Type B pancreatic cell (in vitro differentiated cells): ENCODE measurements at places on chromosomes 2 and 18.

- no peak overlapping the region for H3K4me3 ChIP-seq
- no peak overlapping the region for H3K27ac ChIP-seq
- H3K4me1 ChIP-seq: peaks cover 10% of the 10 kb centered on the region
- DNase-seq: no peak
- H3K36me3 ChIP-seq: no peaks in the 10 kb centered on the region
Observed at GRCh38 chr2:10918661-10919409, 7.1 kb downstream of the KCNF1 start.

GRCh38 chr2:168355121-168355520, 101.0 kb upstream of the CERS6 start:
- no peak for DNase-seq
- no peaks in the 10 kb centered on the region for H3K36me3 ChIP-seq
- H3K4me1 ChIP-seq: peaks cover 9% of the 10 kb centered on the region

- no peak overlapping the region for H3K4me3 ChIP-seq
- DNase-seq: no peak
- peaks cover 33% of the 10 kb centered on the region for H3K36me3 ChIP-seq
- no peaks in the 10 kb centered on the region for H3K4me1 ChIP-seq
- H3K27me3 ChIP-seq: no peaks in the 10 kb centered on the region
- H3K27ac ChIP-seq: no peak overlapping the region
Observed at GRCh38 chr2:88754585-88755320, 63.3 kb downstream of the RPIA start.

- no peaks in the 10 kb centered on the region for H3K27me3 ChIP-seq
- H3K4me1 ChIP-seq: peaks cover 7% of the 10 kb centered on the region
- DNase-seq: no peak
- H3K36me3 ChIP-seq: no peaks in the 10 kb centered on the region
- H3K27ac ChIP-seq: peak overlapping the region; percentile 97
Observed at GRCh38 chr2:215136669-215137328, 1.6 kb downstream of the ABCA12 start.

GRCh38 chr2:130891966-130892365, 55.3 kb downstream of the ARHGEF4 start:
- no peak overlapping the region for H3K27ac ChIP-seq
- H3K27me3 ChIP-seq: peaks cover 7% of the 10 kb centered on the region
- H3K36me3 ChIP-seq: no peaks in the 10 kb centered on the region
- H3K4me1 ChIP-seq: no peaks in the 10 kb centered on the region

GRCh38 chr2:200782251-200782650, 29.5 kb upstream of the BZW1 start:
- H3K4me3 ChIP-seq: no peak overlapping the region
- H3K4me1 ChIP-seq: peaks cover 6% of the 10 kb centered on the region
- peak overlapping the region; percentile 50 for H3K27ac ChIP-seq

- H3K4me1 ChIP-seq: no peaks in the 10 kb centered on the region
- H3K27me3 ChIP-seq: peaks cover 20% of the 10 kb centered on the region
- no peak overlapping the region for H3K4me3 ChIP-seq
- DNase-seq: no peak
Observed at GRCh38 chr2:1995584-1995983, 251.3 kb upstream of the PXDN start.

- H3K4me3 ChIP-seq: peak overlapping the region; percentile 89
- no peaks in the 10 kb centered on the region for H3K36me3 ChIP-seq
- peak overlapping the region; percentile 90 for H3K27ac ChIP-seq
- H3K27me3 ChIP-seq: peaks cover 12% of the 10 kb centered on the region
- H3K4me1 ChIP-seq: no peaks in the 10 kb centered on the region
Observed at GRCh38 chr2:24359129-24360049, 947 bp downstream of the ITSN2 start.

GRCh38 chr18:75360941-75361340, 66.6 kb downstream of the SMIM21 start:
- no peak for DNase-seq
- peaks cover 15% of the 10 kb centered on the region for H3K4me1 ChIP-seq
- peaks cover 6% of the 10 kb centered on the region for H3K27me3 ChIP-seq
- no peak overlapping the region for H3K4me3 ChIP-seq
- H3K27ac ChIP-seq: no peak overlapping the region

DNA sequence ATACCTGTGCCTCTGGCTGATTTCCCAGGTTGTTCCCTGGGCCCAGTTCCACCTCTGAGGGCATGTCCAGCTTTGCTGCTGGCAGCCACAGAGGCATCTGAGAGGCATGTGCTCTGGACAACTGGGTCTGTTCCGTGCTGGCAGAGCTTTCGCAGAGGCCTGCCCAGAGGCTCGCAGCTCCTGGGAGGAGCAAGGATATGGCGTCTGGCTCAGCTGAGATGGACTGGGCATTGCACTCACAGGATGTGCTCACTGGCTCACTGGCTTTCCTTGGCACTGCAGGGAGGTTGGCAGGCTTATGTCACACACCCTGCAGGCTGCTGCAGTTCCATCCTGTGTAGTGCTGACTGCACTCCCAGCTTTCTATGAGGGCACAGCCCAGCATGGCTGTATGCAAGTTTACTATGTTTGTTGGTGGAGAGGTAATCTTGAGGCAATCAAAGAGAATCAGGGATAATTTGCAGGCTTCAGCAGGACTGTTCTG, 172.3 kb downstream of the PRKCE start:
- peaks cover 5% of the 10 kb centered on the region for H3K36me3 ChIP-seq
- H3K27ac ChIP-seq: no peak overlapping the region
- H3K27me3 ChIP-seq: peaks cover 33% of the 10 kb centered on the region
- no peak for DNase-seq
- no peak overlapping the region for H3K4me3 ChIP-seq

GRCh38 chr2:162706770-162707169, 131.8 kb downstream of the KCNH7 start:
- H3K27ac ChIP-seq: no peak overlapping the region
- no peak for DNase-seq
- no peaks in the 10 kb centered on the region for H3K36me3 ChIP-seq
- no peaks in the 10 kb centered on the region for H3K27me3 ChIP-seq

GRCh38 chr18:27249933-27250332, 64.8 kb upstream of the CHST9 start:
- no peak for DNase-seq
- peaks cover 29% of the 10 kb centered on the region for H3K27me3 ChIP-seq
- no peak overlapping the region for H3K27ac ChIP-seq
- H3K4me1 ChIP-seq: peaks cover 14% of the 10 kb centered on the region
- H3K36me3 ChIP-seq: no peaks in the 10 kb centered on the region

DNA sequence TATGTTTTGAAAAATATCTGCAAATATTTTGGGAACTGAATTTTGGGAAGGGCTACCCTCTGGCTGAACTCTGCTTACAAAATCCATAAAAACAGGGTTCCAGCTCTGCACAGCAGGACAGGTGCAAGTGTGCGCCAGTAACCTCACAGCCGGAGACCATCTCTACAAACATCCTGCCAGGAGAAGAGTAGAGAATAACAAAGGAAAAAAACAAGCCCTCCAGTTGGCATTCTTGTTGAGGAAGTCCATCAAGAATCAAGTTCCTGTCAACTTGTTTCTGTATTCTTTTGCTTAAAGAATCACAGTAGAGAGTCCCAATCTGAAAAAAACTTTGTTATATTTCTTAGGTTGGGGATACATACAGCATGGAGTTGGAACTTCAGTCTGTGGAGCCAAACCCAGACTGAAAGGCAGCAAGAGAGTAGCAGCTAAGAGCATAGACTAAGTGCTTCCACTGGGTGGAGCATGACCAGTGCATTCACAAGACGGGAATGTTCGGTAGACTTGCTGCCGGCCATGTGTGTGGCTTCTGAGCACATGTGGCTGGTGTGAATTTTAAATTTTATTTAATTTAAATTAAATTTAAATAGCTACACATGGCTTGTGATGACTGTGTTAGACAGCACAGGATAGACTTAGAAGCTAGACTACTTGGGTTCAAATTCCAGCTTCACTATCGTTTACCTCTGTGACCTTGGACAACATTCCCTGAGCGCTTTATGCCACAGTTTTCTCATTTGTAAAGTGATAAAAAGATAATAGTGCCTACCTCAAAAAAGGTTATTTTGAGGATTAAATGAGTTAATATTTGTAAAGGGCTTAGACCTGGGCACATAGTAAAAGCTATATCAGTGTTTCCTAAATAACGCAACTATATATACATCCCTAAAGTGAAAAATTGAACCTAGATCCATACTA, 41.9 kb downstream of the SPTBN1 start:
- H3K36me3 ChIP-seq: peaks cover 6% of the 10 kb centered on the region
- H3K27ac ChIP-seq: no peak overlapping the region

DNA sequence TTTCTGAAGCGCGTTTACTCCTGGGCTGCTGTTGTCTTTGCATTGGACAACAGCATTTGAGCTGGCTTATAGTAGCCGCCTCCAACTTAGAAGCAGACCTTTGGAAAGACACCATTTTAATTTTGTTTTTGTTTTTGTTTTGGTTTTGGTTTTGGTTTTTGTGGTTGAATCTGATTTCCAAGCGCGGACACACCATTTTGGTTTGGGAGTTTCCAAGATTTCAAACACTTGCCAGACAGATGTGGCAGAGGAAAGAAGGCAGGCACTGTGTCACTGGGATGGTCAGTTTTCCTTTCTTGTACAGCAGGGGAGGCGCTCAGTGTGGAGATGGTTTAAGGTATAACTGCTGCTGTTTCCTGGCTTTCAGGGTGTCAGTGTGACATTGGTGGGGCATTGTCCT, 126.8 kb downstream of the LAMA3 start:
- H3K27ac ChIP-seq: no peak overlapping the region
- peaks cover 18% of the 10 kb centered on the region for H3K27me3 ChIP-seq
- no peaks in the 10 kb centered on the region for H3K4me1 ChIP-seq
- H3K36me3 ChIP-seq: no peaks in the 10 kb centered on the region
- no peak overlapping the region for H3K4me3 ChIP-seq

DNA sequence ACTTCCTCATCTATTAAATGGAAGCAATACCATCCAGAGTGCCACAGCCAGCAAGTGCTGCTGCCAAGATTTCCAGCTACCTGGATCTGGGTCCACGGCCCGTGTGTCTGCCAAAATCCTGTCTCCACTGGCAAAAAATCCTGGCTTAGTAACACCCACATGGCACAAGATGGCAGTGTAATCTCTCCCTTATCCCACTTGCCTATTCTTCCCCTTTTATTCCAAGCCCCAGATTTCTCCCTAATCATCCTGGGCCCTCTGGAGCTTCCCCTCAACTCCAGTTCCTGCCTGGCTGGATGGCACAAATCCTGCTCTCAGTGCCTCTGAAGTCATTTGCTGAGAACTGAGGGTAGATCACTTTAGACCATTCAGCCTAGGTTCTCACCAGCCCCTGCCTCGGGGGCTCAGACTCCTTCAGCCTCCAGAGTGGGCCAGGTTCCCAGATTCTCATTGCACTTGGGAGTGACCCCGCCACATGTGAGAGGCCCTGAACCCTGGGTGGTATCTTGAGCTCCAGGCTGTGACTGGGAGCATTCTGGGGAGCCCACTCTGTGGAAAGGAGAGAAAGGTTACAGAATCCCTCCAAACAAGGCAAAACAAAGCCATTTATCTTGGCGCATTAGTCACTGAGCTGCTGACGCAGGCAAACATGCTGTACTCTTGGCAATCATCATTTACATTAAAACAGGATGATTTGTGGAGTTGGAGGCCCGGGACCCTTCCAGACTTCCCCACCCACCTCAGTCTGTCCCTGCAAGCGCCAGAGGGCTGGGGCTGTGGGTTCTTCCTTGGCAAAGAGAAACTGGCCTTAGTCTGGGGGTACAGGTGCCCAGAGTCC, 325.8 kb downstream of the DYSF start:
- H3K4me3 ChIP-seq: no peak overlapping the region
- DNase-seq: no peak
- no peaks in the 10 kb centered on the region for H3K36me3 ChIP-seq
- peaks cover 12% of the 10 kb centered on the region for H3K4me1 ChIP-seq
- H3K27ac ChIP-seq: peak overlapping the region; percentile 52
- H3K27me3 ChIP-seq: no peaks in the 10 kb centered on the region
